ENCODE measurements at places on chromosomes 6 and 20.
A peak's percentile ranks its signal among the peaks of the same experiment; 100 is the strongest.

DNA sequence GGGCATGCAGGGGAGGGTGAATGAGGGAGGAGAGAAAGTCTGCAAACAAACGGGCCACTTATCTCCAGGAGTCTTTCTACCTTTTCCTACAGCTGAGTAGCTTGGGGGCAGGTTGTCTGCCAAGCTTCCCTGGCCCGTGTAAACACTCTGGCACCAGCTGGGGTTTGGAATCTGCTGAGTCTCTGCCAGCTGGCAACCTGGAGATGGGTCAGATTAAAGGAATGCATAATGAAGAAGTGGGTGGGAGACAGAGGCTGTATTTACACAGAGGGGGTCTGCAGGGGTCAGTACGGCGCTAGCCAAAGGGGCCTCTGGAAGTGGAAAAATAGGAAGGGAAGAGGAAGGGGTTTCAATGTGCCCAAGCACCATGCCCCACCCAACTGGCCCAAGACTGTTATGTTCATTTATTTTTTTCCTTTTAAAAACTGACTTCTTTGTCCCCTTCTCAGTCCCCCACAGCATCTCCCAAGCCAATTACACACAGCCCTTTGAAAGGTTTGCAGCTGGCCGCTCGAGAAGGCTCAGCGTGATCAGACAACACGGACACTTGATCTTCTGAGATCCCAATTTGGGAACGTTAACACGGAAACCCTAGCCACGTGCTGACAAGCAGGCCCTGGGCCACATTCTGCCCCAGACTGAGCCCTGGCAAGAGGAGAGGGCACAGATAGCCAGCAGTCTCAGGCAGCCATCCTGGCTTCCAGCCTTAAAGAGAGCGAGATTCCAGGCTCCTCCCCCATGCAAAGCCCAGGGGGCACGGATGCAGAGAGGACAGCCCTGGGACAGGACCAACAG, 25.2 kb downstream of the TRAM2 start:
- peak; percentile 61 for DNase-seq

DNA sequence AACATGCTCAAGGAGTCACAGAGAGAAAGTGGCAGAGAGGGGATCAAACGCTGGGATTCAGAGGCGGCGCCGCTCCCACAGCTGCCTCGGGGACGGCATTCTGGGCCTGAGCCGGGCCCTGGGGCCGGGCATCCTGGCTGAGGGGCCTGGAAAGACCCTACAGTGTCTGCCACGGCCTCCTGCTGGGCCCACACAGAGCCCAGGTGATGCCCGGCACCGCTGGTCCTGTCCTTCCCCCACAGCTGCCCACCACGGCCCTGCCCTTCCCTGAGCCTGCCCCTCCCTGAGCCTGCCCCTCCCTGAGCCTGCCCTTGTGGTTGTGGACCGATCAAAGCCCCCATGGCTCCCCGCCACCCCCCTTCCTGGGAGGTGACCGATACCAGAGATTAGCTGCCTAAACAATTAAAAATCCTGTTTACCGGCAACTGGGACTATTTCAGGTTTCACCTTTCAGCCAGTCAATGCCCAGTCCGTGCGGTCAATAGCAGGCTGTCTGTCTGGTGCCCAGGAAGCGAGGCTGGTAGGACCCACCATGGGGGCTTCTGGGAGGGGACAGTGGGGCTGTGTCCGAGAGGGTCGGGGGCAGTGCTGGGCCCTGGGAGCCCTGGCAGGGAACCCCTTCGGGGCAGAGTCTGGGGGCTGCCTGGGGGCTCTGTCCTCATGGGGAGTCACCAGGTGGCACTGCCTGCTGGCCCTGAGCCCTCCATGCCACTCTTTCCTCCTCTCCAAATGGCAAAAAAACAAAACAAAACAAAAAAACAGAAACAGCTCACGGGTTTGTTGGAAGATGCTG, 55.4 kb upstream of the GATA5 start:
- DNase-seq, result no peak

DNA sequence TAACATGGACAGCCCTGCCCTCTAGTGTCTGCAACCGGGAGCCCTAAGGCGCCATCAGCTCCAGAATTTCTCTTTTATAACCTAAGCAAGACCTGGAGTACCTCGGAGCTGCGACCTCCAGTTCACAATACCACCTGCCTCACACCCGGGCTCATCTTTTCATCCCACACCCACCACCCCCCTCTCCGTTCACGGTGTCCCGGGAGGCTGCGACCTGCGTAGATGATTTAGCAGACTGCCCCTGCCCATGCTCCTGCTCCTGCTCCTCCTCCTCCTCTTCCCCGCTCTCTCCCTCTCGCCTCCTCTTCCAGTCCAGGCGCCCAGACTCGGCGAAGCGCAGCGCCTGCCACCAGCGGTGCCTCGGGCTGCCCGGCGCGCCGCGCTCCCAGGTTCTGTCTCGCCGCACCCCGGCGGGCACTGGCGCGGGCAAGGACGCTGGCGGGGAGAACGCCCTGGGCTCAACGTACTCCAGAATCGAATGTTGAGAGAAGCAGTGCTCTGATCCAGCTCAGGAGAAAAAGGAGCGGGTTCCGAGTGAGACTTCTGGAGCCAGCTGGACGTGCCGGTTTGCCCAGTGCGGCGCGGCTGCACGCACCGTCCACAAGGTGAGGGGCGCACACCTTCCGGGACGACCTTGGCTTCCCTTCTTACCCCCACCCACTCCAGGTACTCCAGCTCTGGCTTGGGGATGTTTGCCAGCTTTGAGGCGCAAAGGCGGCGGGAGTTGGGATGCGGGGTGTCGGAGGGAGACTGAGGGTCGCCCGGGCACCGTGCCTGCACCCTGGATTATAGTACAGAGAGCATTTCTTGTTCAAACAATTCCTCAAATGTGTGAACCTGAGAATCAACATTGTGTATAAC, at the start of gene HTR1E:
TSS of gene HTR1E (plus strand) at position 310 of the 861 bp plus-strand sequence. CDS start 77,807 bp downstream, outside the sequence.
- peak; percentile 79 for DNase-seq

GRCh38 chr6:137402143-137402680, 92.0 kb downstream of the OLIG3 start:
- DNase-seq, result no peak

DNA sequence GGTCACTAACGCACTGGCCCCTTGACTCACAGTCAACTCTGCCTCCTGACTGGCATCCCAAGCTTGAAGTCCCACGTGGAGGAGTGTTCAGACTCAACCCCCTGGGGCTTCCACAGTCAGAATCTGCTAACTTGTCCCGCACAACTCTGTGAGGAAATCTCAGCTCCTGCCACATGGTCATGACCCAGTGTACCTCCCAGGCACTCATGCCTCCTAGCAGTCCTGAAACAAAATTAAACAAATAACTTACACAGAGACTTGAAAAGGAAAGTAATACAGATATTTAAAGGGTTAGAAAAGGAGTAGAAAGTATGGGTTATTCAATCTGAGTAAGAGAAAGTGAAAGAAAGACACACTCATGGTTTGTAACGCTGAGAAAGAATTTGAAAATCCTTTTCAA, 134.9 kb downstream of the GMDS start:
- no peak for DNase-seq

DNA sequence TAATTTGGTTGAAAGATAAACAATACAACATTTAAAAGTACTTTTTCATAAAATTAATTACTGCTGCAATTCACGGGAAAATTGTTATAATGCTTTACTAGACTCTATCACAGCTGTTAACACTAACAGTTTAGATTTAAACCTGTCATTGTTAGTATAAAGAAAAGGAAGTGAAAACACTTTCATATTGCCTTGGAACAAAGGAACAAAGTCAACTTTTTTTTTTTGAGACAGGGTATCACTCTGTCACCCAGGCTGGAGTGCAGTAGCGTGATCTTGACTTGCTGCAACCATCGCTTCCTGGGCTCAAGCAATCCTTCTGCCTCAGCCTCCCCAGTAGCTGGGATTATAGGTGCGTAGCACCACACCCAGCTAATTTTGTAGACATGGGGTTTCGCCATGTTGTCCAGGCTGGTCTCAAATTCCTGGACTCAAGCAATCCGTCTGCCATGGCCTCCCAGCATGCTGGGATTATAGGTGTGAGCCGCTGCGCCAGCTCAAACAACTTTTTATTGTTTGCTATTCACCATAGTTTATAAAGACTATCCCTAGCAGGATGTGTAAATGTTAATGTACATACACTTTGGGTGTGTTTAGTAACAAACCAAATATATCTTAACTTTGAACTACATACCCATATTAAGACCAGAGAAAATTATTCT, 22.1 kb downstream of the SLC35A1 start:
- DNase-seq, result no peak

DNA sequence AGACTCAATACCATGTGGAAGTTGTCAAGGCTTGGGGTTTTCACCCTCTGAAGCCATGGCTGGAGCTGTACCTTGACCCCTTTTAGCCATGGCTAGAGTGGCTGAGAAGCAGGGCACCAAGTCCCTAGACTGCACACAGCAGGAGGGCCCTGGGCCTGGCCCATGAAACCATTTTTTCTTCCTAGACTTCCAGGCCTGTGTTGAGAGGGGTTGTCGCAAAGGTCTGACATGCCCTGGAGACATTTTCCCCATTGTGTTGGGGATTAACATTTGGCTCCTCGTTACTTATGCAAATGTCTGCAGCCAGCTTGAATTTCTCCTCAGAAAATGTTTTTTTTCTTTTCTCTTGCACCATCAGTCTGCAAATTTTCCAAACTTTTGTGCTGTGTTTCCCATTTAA, 196.4 kb downstream of the SLC16A10 start:
- DNase-seq, result no peak

- peak; percentile 40 for DNase-seq
These were observed 191.2 kb upstream of the PREP start for GRCh38 chr6:105593805-105594671.

- DNase-seq, result no peak
These were observed 327.6 kb upstream of the ARID1B start for GRCh38 chr6:156449569-156449968.

DNA sequence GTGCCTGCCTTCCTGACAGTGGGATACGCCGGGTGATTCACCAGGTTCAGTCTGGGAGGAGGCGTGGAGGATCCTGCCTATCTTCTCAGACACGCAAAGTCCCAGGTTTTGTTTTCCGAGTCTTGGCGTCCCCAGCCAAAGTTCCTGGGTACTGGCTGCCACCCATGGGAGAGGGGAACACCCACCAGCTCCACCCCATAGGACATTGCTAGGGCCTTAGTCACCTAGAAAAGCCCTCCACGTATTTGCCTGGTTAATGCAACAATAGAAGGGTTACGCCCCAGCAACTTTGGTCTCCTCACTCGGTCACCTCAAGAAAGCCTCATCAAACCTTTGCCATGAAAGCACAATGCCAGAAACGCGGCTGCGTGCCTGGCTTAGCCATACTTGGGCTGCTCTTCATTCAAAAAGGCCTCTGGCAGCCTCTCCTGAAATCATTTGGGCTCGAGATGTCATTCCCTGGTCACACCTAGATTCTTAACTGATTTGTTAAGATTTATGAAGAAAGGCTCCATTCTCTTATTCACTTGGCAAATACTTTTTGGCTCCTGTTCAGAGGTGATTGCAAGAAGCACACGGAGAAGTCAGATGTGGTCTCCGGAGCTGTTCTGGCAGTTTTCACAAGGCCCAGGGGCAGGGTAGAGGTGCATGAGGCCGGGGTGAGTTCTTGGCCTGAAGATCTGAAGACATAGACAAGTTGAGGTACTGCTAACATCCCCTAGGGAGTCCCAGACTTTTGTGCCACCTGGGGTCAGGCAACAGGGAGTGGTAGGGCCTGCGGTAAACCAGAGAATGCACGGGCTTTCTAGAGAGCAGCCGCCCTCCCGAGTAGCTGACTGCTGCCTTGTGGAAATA, 35.5 kb upstream of the ZNF133 start:
- DNase-seq, result no peak

- no peak for DNase-seq
These were observed 8.4 kb downstream of the FOXS1 start for GRCh38 chr20:31836853-31837608.

DNA sequence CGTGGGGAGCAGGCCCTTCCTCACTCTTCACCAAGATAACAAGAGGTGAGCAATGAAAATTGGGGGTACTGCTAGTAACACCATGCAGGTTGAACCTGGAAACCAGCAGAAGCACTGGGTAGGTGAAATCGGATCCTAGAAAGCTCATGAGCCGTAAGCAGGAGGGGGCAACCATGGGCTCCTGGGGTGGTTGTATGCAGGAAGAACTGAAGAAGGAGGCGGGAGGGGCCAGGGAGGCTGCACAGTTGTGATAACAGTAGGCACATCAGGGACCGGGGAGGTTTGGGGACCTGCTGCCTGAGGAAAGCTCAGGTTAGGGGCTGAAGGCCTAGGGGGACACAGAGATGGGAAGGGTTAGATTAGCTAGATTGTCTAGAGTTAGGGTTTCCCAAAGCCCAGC, 5.6 kb upstream of the LY6G5C start:
- DNase-seq, result no peak

DNA sequence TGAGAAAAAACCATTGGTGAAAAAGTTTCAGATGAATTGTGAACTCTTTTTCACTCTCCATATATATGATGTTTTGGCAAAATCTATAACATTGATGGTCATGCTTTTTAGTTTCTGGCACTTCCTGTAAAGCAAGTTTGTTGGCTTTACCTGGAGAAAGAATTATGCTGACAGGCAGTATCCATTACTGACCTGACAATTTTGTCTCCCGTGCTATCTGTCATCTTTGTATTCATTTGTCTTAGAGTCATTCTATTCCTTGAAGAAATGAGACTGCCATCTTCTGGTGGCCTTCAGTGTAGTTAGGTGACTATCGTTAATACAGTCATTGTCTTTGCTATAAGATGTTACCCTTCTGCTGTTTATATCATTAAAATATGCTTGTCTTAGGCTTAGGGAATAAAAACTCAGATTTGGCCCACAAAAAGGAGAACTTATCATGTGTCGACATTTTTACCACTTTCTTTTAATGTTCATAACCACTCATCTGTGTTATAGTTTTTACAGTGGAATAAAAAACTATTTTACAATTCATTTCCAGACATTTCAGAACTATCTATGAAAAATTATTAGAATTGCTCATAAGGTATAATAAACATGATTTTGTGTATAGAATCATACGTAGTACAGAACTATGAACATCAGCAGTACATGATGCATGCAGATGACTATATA, 707.0 kb downstream of the EPM2A start:
- DNase-seq, result peak; percentile 55

GRCh38 chr6:167576050-167576741, 250.5 kb upstream of the AFDN start:
- no peak for DNase-seq

DNA sequence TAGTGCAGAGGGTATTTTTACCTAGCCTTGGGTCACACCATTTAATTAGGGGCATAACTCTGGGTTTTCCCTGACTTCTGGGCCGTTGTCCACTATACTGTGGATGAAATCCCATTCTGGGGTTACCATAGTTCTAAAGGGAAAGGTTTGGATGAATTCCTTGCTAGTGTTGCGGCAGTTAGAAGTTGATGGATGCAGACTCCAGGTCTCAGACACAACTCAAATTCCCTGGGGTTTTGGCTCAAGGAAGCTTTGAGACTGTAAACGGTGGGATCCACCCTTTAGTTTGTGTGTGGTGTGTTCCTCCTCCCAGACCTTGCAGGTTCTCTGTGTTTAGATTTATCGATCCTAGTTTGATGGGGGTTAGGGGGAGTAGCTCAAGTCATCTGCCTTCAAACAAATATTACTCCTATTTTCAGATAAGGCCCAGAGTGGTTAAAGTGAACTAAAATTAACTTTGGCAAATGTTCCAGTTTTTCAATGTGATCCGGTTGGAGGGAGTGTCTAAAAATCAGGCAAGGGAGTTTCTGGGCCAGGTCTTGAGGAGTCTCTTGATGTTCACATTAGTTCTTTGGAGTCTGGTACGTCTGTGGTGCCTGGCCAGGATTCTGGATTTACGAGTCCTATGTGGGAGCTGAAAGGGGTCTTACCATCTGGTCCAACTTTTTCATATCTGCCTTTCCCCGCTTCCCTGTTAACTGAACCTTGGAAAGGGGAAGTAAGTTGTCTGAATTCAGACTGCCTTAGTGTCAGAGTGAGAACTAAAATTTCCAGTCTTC, 1.5 kb downstream of the RALY start:
- peak; percentile 55 for DNase-seq

- peak; percentile 67 for DNase-seq
These were observed 140.8 kb downstream of the VEGFA start for GRCh38 chr6:43910638-43911353.
